Fibroblast of skin of right quadriceps (primary cell): ENCODE measurements at places on chromosomes 1 and 21.

DNA sequence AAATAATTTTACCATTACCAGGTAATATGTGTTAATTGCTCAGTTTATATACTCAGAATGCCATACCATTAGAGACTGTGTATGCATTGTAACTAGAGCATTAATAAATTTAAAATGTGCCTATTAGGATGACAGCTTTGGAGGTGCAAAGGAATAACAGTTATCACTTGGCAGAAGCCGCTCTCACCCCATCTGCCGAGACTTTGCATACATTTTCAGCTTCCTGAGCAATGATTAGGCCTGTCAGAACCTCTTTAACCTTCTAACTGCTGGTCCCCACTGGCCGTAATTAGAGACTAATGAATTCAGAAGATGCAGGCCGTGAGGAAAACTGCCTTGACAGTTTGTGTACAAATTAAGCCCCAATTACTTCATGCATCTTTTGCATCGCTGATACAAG lies 158.0 kb upstream of the PROX1 start:
- no peak for DNase-seq

DNA sequence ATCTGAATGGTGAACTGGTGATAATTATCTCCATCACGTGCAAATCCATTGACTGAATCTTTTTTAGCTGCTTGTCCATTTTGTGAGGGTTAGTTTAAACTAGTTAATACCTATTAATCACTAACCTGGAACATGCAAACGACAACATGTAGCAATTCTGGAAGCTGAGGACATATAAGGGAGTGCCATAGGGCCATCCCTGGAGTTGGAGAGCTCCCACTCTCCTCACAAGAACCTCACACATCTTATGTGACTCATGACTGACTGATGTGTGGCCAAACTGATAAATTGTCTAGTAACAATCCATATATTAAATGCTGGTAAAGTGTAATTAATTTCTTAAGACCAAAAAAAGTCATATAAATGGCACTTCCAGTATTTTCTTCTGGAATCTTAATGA lies 62.9 kb upstream of the HOOK1 start:
- DNase-seq: peak; percentile 32

- DNase-seq: no peak
Observed at GRCh38 chr1:210938416-210938925, 195.5 kb downstream of the KCNH1 start.

DNA sequence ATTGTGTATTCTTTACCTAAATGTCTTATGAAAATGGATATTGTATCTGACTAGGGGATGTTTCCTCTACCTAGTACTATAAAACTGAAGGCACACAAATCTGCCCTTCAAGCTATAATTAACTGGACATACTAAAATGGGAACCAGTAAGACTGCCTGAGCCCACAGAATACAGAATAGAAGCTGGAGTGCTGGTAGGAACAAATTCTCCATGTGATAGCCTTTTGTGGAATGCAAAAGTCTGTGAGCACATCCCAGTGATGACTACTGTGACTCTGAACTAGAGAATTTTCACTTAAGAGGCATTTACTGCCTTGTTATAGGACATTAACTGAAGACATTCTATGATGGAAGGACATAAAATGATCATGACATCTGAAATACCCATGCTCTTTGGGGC lies 30.3 kb downstream of the KIFAP3 start:
- no peak for DNase-seq

DNA sequence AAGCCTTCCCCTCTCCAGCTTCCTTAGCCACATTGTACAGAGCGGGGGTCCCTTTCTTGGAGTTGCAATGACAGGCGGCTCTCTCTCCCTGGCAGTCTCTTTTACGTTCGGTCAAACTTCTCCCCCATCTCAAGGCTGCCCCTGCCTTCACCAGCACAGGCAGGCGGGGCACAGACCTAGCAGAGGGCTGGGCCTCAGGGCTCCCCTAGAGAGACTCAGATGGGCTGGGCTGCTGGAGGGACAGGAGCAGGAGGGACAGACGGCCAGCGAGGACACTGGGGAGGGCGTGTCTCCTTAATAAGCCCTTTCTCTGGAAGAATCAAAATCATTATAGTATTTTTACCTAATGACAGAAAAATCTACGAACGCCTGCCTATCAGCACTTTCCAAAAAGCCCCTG lies 79.6 kb downstream of the CASZ1 start:
- no peak for DNase-seq

DNA sequence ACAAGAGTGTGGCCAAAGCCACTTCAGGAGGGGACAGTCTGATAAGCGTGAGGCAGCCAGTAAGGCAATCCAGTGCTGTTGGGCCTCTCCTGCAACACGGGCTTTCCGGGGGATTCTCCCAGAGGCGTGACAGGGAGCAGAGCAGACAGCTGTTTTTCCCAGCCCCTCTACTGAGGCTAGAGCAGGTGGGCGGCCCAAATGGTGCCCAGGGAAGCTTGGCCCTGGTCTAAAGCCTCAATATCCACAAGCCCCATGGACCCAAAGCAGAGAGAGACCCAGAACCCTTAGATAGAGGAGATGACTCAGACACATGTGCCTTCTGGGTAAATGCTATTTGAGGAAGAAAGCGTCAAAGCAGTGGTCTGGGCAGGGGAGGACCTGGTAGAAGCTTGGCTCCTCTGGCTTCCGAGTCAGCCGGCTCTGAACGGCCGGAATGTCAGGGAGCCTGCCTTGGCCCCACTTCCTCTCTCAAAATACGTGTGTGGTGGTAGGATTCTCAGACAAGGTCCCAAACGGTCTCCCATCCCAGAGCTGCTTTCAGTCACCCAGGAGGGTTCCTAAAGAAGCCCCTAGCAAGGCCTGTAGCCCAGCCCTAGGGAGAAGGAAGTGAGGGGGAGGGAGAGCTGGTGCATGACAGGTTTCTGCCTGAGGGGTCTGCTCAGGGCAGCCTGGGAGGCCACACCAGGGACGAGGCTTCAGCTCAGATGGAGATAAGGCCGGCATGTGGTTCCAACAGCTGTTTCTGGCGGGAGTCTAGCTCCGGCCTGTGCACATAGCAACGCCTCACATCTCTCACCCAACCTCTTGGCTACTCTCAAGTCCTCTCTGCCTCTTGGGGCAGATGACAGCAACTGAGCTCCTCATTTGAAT lies 28.8 kb downstream of the PIK3C2B start:
- DNase-seq: no peak

DNA sequence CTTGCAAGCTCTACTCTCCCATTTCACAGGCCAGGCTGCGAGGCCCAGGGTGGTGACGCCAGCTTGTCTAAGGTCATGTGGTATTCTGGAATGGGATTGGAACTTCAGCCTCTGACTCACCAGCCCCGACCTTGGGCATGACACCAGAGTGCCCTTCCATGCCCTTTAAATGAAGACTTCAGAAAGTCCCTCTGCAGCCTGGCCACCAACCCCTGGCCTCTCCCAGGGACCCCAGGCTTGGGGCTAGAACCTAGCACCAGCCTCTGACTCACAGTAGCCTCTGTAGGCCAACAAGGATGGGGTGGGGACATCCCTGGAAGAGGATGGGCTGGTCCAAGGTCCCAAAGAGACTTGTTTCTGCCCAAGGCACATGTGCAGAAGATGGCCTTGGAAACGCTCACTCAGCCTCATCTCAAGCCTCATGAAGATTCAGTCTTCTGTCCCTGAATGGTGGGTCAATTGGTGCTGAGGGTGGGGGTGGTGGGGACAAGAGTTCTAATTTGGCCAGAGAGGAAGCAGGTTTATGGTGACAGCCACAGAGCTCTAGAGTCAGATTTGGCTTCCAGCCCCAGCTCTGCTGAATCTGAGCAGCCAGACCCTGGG lies 36.1 kb upstream of the RUNX3 start:
- no peak for DNase-seq

DNA sequence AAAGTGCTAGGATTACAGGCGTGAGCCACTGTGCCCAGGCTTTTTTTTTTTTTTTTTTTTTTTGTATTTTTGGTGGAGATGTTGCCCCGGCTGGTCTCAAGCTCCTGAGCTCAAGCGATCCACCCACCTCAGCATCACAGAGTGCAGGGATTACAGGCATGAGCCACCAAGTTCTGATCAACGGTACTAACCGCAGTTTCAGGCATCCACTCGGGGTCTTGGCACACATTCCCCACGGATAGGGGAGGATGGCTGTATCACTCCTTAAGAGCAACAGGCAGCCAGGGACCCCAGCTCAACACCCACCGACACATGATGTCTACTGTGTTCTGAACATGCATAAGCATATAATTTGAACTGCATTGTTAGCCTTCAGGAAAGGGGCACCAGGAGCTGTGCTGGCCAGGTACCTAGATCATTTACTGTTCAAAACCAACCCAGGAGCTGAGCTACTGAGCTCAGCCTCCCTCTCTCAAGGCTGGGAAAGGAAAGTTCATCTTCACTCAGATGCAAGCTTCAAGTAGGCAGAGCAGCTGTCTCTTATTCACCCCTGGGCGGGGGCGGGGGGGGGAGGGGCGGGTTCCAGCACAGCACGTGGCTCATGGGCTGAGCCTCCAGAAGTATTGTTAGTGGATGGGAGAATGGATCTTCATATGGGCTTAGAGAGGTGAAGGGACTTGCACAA lies 24.7 kb downstream of the CAPZB start:
- no peak for DNase-seq

DNA sequence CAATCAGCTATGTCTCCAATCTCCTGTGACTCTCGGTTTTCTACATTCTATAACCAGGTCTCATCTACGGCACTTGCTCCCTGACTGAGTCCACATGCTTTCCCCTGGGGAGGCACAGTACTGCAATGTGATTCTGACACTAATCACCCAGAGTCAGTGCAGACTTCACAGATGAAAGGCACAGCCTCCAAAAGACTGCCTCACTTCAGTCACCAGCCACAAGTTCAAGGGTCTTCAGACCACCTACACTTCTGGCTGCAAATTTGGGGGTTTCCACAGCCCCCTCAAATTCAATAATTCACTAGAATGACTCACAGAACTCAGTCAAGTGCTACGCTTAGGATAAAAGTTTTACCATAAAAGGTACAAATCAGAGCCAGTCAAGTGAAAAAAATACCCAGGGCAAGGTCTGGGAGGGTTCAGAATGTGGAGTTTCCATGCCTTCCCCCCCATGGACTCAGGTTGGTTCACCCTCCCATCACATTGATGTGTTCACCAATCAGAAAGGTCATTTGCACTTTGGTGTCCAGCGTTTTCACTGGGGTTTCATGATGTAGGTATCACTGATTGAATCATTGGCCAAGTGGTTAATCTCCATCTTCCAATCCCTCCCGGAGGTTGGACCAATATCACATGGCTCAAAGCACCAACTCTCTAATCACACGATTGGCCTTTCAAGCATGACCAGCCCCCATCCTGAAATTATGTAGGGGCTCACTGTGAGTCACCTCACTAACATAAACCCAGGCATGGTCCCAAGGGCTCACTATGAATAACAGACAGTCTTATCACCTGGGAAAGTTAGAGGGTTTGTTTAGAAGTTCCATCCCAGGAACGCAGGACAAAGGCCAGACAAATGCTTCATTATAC lies 182.9 kb upstream of the CAMK1G start:
- peak; percentile 34 for DNase-seq

GRCh38 chr1:45820788-45821187 lies 17.4 kb downstream of the MAST2 start:
- no peak for DNase-seq

DNA sequence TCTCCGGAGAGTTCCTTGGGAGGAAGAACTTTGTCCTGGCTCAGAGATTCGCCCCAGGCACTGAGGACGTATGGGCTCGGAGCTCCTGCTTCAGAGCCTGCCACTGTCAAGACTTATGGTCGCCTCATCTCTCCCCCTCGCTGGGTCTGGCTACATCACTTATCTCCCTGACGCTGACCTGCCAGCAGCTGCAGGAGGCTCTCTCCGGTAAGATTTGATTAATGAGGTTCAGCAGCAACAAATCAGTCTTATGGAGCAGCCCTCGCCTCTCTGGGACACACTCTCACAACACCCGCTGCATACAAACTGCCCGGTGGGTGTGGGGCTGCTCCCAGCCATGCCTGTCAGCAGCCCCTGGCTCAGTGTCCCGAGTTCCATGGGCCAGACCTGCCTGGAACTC lies 297.8 kb downstream of the RRAGC start:
- no peak for DNase-seq

DNA sequence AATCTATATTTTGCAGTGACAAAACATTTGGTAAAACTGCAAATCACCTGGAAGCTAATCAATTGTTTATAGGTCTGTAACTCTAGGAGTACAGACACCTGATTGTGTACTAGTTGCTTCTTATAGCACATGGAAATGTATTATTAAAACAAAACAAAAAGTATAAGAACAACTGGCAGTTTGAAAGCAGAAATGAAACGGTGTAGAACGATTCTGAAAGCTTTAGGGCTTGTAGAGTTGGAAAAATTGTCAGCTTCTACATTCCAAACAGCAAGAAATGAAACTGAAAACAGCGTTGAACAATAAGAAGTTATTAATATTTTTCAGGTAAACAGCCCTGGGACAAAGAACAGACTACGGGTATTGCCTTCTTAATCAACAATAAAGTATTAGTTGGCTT lies 273.3 kb downstream of the OLFM3 start:
- DNase-seq: no peak

DNA sequence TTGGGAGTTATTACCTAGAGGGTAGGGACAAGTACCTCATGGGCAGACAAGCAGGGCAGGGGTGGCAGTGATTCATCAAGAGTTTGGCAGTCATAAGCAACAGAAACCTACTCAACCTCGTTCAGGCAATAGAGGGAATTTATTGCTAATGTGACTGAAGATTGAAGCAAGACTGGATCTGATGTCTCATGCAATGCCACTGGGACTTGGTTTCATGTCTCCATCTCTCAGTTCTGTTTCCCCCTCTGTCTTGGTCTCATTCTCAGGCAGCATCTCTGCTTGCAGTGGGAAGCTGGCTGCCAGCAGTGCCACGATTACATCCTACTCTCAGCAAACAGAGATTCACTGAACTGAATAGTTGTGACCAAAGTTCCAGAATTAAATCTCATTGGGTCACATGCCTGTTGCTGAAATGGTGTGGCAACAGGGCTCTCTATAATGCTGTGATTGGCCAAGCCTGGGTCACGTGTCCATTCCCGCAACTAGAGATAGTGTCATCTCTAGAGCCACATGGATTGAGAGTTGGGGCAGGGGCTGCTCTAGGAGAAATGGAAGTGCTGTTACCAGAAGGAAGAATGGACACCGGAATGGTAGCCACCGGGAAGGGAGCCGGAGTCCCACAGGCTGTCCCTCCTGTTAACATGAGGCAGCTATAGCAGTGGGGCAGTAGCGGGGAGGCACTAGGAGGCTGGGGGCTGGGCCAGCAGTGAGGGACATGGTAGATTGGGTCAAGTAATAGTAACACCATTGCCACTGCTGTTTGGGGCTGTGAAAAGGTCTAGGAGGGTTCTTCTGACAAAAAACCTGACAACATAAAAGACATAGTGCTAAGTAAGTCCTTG lies 3.9 kb upstream of the CDC42 start:
- DNase-seq: no peak
